ENCODE measurements at places on chromosomes 3 and 15. TPM values are rescaled to one million over a fixed set of nuclear protein-coding genes. Genes with fewer than 3 reads are reported as not detected.

- no peak for DNase-seq
Observed at GRCh38 chr15:75210811-75211230, 9.1 kb downstream of the C15orf39 start.

The SLC9A9 gene
- total RNA-seq = 1.1 TPM

- DNase-seq = no peak
Observed at GRCh38 chr3:48125013-48125705, 63.1 kb downstream of the CDC25A start.

DNA sequence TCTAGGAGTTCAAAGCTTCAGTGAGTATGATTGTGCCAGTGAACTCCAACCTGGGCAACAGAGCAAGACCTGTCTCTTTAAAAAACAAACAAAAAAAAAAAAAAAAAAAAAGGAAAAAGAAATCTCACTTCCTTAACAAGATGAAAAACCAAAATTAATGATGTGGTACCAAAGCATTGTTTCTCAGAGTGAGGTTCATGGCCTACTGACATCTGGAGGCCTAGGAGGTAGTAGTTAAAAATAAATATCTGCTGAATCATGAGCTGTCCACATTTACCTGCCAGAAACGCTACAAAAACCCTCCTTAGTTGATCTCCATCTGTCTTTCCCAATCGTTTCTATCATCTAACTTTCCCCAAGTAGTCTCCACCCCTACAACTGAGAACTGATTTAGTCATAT is 51.2 kb downstream of the EPHA6 start:
- DNase-seq = no peak

The ANKRD63 gene
- not detected for total RNA-seq

The TMCO5A gene
- total RNA-seq = not detected

DNA sequence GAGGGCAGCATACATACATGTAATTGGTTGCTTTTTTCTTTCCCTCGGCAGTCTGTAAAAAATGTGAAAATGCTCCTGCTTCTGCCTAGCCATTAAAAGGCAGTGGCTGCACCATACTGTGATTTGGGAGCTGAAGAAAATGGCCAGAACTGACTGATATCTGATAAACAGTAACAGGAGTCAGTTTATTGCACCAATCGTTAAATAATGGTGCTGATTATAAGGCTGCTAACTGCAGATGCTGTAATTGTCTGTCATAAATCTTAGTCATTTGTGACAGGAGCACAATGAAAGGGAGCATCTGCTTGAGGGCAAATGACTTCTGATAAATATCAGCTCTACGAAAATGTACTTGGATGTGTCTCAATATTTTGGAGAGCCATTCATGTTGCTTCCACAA is 263.1 kb upstream of the DNAJC19 start:
- DNase-seq = no peak

Measured in activated CD4-positive, alpha-beta T cell treated with anti-CD3 and anti-CD28 coated beads, Interleukin-2, amount 10 ng/mL, durations not matched to agents 24 days and 14 days (primary cell).